ENCODE measurements at places on chromosomes 7 and 10.

- DNase-seq, result no peak
Observed at GRCh38 chr10:35822316-35822715, 180.2 kb upstream of the FZD8 start.

GRCh38 chr7:140485500-140486265 is 6.4 kb upstream of the MKRN1 start:
- DNase-seq, result no peak

DNA sequence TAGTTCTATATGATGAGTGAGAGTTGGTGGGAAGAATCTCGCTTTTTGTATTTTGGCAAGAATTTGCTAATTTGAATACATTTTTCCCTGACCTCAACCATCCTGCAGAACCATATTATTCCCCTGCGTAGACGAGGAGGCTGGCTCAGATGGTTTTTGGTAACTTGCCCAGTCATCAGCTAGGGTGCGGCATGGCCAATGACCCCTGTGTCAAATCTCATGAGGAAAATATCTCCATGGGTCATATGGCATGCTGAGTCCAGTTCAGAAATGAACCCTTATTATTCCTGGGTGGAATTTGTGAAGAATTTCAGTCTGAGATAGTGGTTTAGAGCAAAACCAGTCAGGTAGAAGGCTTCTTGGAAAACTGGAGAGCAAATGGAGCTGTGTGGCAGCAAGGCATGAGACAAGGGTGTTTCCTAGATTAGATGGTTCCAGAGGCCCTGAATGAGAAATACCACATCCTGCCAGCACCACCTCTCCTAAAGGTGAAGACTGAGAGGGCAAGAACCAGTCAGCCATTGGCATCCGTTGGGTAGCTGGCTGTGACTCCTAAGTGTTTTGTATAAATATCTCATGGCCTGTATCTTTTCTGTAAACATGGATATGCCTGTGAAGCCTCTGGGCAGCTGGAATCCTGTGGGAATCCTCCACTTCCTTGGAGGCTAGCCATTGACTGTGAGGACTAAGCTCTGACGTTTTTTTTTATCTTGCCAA is 5.8 kb upstream of the UPP1 start:
- no peak for DNase-seq

- DNase-seq, result no peak
Observed at GRCh38 chr7:121479466-121479865, 83.4 kb upstream of the FAM3C start.

DNA sequence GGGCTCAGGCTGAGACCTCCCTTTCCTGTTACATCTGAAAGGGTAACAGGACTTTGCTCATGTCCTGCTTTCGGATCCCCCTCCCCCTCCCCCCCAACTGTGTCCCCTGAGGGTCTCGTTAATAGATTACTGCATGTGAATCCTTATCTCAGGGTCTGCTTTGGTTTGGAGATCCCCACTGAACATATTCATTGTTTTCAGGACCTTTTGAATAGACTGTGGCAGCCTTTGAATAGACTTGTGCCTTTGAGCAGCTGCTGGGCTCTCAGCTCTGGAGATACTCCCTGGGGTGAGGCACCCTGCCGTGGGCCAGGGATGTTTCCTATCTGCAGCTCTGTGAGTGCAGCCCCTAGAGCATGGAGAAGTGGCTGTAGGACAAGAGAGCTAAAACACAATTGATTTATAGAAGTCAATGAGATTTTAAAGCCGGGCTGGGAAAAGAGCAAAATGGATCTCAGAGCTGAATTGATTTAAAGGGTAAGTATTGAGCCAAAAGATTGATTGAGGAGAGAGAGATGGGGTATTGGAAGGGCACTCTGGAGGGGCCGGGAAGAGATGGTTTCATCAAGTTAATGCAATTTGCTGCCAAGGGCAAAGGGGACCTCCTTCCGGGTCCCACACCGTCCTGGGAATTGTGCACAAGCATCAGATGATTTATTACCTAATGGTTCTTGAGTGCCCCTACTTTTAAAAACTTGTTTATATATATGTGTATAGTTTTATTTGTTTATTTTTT is 9.9 kb downstream of the ARHGAP22 start:
- no peak for DNase-seq

DNA sequence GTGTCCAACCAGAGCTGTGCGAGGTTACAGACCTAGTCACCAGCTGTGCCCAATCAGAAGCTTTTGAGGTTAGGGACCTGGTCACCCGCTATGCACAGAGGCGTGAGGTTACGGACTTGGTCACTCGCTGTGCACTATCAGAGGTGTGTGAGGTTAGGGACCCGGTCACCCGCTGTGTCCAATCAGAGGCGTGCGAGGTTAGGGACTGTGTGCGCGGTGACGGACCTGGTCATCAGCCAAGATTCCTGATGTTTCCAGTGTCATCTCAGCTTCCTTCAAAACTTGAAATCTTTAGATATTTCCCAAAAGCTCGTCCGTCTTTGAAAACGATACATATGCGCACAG is 182.1 kb downstream of the DIP2C start:
- DNase-seq, result no peak

DNA sequence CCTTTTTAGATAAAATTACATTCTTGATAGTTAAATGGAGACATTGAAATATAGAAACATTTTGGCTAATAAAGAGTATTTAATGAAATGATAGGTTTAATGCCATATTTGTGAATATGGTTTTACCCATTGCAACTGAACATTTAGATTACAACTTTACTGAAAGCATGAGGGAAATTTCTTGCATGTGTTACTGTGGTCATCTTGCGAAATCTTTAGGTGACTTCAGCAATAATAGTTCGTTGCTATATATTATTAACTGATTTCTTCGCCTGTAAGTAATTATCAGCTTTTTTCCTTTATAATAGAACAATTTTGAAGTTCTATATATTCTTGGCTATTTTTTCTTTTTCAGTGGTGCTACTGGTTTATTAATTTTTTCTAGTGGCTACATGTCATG is 83.2 kb downstream of the MLLT10 start:
- no peak for DNase-seq

DNA sequence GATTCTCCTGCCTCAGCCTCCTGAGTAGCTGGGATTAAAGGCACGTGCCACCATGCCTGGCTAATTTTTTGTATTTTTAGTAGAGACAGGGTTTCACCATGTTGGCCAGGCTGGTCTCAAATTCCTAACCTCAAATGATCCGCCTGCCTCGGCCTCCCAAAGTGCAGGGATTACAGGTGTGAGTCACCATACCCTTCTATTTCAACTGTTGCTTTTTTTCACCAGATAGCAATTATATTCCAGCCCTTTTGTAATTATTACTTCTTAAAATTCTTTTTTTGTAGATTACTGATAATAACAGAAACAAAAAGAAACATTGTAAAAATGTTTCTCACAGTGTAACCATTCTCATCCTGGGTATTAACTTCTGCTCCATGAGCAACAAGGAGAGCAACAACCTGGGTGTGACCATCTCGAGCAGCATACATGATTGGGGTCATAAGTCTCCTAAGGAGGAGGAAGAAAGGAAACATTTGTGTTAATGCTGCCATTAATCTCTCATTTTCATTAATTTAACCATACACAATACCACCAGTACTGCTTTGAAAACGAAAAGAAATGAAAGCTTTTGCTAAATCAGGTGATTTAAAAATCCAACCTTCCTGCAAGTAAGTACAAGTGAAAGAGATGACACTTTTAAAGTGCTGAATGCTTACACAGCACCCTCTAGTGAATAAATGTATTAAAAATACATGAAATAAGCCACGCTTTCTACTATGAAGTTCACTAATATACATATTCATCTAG is 41.8 kb downstream of the ASZ1 start:
- DNase-seq, result no peak

- DNase-seq, result no peak
Observed at GRCh38 chr10:125026036-125026931, 84.4 kb downstream of the ZRANB1 start.

DNA sequence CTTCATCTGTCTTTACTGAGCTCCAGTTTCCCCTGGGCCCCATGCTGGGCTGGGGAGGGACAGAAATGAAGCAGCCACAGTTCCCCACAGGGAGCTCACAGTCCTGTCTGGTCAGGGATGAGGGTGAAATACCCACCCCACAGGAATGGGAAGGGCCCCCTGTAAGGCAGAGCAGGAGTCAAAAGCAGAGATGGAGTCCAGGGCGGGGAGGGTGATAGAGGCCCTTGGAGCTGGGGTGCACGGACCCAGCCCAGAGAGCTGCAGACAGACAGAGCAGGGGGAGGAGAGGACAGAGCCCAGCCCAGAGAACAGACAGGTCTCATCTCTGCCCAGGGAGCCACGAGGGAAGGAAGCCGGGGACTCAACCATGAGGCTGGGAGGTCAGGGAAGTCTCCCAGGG is 34.9 kb upstream of the ZNF488 start:
- no peak for DNase-seq

- DNase-seq, result no peak
Observed at GRCh38 chr7:42953994-42954393, 21.8 kb downstream of the MRPL32 start.

GRCh38 chr7:100818366-100818765 is 9.0 kb downstream of the EPHB4 start:
- no peak for DNase-seq

DNA sequence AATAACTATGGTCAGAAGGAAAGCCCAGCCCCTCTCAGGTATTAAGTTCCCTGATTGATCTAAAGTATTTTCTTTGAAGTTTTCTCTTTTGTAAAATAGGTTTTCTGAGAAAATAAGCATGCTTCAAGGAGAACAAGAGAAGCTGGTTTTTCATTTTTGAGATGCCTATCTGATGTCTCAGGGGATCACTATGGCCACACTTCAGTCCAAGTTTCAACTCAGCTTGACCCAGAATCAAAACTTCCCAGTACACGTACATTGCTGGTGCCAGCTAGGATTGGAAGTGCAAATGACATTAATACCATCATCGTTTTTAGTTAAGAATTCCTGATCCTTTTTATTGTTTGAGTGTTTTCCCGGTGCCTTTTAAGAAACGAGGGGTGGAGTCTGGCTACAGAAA is 7.2 kb downstream of the ITIH5 start:
- DNase-seq, result no peak

DNA sequence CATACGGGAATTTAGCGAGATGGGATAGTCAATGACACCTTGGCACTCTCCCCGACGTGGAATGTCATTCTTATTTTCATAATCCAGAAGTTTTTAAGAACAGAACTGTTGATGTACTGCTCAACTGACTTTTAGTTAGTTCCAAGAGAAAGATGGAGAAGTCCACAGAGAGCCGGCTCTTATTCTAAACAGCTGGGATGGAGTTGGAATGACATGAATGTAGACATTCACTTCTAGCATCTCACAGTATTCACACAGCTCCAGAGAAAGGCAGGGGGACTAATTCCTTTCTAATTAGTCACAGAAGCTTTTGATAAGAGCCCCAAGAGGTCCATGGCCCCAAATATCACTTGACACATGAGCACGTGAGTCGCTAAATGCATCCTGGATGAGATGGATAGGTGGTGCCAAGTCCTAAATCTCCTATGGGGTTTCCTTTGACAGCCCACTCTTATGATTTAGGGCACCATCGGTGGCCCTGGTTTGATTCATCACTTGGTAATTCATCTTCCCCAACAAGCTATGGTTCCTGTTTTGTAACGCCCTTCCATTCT is 420.3 kb upstream of the AUTS2 start:
- no peak for DNase-seq

- DNase-seq, result no peak
Observed at GRCh38 chr7:77383333-77383740, 32.8 kb downstream of the GSAP start.

DNA sequence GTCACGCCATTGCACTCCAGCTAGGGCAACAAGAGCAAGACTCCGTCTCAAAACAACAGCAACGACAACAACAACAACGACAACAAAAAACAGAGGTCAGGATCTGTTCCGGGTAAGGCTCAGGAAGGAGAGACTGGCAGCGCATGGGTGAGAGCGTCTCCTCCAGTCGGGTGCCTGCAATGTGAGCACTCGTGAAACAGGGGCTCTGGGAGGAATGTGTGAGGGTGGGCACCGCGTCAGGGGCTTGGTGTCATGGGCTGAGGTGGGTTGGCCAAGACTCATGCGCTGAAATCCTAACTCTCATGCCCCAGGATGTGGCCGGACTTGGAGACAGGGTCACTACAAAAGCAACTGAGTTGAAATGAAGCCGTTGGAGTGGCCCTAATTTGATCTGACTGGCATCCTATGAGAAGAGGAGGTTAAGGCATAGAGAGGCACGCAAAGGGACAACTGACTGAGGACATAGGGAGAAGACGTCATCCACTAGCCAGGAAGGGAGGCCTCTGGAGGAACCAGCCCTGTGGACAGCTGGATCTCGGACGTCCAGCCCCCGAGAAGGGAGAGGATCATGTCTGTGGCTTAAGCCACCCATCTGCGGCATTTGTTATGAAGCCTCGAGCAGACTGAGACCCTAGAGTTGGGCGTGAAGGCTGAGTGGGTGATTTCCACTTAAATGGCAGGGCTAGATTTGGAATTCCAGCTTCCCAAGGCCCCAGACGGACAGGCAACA is 241.5 kb upstream of the PITRM1 start:
- no peak for DNase-seq

GRCh38 chr10:31707093-31708039 is 221.3 kb downstream of the ARHGAP12 start:
- no peak for DNase-seq

DNA sequence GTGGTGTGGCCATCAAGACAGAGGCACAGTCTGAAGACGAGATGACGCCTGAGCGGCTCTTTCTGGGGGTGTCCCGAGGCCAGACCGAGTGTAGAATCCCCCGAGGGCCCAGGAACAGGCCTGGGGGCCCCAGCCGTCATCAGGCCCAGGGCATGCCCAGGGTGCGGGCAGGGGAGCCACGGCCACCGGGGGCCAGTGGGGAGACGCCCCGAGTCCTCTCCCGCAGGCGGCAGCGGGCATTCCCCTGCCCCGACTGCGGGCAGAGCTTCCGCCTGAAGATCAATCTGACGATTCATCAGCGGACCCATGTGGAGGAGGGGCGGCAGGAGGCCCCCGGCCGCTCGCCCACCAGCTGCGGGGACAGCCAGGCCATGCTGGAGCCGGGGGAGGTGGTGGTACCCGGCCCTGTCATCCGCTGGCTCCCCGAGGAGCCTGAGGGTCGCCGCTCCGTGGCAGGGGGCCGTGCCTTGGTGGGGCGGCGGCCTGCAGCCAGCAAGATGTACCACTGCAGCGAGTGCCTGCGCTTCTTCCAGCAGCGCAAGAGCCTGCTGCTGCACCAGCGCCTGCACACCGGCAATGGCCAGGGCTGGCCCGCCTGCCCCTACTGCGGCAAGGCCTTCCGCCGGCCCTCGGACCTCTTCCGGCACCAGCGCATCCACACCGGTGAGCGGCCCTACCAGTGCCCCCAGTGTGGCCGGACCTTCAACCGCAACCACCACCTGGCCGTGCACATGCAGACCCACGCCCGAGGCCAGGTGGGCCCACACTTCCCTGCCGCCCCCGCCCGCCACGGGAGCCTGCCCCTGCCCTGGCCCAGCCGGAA is 19.7 kb downstream of the ZNF783 start:
- DNase-seq, result no peak

DNA sequence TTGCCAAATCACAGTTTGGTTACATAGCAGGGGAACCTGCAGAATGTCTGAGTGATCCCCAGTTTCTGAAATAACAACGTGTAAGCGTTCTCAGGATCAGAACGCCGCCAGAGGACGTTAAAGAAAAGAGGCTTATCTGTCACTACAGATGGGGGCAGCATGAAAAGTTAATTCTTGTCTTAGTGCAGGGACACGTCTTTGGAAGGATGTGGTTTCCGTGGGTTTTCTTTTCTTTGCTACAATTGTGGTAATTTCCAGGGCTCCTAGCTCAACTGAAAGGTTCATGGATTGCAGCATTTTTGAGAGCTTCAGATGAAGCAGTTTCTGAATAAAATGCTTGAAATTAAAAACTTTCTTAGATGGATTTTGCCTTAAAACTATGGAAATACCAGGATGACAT is 106.6 kb downstream of the PRKCQ start:
- no peak for DNase-seq
